Renal cortical epithelial cell (primary cell): ENCODE measurements at places on chromosomes 2 and 18. TPM values are rescaled to one million over a fixed set of nuclear protein-coding genes. Genes with fewer than 3 reads are reported as not detected.

SLC8A1 gene
- 11.7 and 12.9 TPM in 2 replicates for total RNA-seq

DNA sequence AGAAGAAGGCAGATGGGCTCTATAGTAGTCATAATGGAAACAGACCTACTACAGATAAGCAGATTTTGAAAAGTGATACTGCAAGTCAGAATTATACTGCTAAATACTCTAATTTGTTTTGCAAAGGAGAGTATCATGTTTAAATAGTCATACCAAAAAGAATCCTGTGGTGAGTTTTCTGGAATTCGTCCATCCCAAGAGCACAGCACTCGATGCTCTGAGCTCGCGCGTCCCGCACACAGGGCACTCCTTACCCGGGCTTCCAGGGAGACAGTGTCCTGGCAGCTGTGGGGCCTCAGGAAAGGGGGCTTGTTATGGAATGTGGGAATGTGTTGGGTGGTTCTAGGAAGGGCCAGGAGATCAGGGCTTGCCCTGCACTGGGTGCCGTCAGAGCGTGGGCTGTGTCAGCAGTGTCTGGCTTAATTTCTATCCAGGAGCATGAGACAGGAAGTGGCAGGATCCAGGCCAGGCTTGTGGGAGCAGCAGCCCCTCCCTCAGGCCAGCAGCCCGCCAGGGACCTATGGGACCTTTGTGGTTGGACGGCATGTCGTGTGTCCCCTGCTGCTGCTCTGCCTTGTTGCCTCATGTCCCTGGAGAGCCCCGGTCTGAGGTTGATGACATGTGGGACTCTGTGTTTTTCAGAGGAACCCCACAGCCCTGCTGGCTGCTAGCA, 193.2 kb upstream of the TPO start:
- DNase-seq = no peak

DNA sequence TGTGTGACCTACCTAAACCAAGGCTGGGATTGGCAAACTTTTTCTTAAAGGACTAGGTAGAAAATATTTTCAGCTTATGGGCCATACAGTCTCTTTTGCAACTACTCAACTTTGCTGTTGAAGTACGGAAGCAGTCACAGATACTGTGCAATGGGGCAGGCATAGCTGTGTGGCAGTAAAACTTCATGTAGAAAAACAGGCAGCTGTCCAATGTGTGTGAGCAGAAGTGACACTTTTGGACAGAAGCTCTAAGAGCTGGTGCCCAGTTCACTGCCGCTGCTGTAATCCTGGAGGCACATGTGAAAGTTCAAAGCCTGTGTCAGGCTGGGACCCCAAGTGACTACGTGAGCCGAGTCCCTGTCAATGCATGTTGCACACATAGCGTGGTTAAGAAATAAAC, 46.7 kb downstream of the MAPK4 start:
- DNase-seq = no peak

DNA sequence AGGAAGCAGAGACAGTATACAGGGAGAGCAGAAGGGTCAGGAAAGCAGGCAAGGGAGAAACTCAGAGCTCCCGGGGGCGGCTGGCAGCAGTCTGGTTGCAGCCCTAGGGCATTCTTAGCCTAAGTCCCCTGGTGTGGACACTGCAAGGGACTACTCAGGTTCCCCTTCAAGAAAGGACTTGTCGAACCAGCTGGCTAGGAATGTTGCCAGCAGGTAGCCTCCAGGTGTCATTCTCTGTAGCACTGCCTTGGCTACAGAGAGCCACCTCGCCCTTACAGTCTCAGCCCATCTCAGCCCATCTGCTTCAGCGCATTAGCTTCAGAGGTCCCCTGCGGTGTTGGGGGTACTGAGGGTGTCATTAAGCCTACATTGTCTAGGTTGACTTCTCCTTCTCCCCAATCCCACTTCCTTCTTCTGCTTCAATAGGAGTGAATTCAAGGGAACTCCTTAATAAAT, 11.3 kb upstream of the TMSB10 start:
- DNase-seq = no peak

FOXI3 gene
- total RNA-seq = not detected in 2 replicates

DNA sequence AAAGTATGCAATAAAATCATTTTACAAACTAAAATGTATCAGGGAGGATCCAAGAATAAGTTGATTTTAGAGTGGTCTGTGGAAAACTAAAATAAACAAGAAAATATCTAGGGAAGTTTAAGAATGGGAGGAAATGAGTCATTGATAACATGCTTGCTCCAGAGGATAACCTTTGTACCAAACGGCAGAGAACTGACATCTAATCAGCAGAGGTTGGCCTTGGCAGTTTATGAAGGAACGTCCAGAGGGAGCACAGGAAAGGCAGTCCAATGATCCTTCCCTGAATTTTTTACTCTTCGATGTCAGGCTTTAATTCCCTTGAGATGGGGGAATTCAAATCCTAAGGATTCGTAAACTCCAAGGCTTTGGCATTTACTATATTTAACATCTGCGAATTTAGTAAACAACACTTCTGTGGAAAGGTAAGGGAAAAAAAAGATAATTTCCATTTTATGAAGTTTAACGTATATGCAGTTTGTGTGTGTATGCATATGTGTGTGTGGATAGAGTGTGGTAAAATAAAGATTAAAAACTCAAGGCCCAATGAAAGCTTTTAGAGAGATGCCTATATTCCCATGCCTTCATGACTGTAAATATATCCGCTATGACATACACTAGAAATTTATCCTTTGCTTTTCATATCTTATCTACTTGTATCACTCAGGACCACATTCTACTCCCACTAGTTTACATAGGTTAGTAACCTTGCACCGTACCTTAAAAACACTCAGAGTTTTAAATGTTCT, 8.7 kb upstream of the INPP1 start:
- DNase-seq = peak; percentile 28

GRCh38 chr18:22173928-22174301, 4.5 kb downstream of the GATA6 start:
- DNase-seq = no peak

DNA sequence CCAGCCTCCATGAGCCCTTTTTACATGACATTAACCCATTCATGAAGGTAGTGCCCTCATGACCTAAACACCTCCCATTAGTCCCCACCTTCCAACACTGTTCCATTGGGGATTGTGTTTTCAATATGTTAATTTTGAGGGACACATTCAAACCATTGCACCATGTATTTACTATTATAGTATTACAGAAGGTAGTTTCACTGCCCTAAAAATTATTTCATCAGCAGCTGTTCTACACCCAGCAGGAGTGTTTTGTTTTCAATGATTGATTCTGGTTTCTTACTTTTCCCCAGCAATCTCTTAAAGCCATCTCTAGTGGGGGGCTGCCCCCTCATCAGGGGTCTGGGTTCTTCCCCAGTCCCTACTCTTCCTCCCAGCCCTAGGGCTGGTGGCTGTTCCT, 71.9 kb downstream of the CERS6 start:
- DNase-seq = no peak

DNA sequence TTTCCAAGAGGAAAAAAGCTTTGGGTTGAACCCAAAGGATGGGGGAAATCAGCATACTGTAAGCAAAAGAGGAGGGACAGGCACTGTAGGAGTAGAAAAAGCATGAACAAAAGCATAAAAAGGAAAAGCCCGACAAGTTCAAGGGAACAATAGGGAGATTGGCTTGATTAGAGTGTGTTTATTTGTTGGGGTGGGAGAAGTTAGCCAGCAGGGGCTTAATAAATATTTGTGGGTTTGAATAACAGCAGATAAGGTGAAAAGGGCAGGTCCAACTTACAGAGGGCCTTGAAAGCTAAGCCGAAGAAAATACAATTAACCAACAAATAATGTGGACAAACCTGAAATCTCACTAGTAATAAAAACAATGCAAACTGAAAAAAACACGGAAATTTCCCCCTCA, 126.7 kb downstream of the THADA start:
- DNase-seq = no peak
